ENCODE measurements at places on chromosomes 4 and X.

GRCh38 chrX:154598656-154599055 lies 13.7 kb downstream of the CTAG1A start:
- no peak for DNase-seq

- DNase-seq = no peak
Measured at GRCh38 chrX:903116-903515, 272.5 kb downstream of the SHOX start.

DNA sequence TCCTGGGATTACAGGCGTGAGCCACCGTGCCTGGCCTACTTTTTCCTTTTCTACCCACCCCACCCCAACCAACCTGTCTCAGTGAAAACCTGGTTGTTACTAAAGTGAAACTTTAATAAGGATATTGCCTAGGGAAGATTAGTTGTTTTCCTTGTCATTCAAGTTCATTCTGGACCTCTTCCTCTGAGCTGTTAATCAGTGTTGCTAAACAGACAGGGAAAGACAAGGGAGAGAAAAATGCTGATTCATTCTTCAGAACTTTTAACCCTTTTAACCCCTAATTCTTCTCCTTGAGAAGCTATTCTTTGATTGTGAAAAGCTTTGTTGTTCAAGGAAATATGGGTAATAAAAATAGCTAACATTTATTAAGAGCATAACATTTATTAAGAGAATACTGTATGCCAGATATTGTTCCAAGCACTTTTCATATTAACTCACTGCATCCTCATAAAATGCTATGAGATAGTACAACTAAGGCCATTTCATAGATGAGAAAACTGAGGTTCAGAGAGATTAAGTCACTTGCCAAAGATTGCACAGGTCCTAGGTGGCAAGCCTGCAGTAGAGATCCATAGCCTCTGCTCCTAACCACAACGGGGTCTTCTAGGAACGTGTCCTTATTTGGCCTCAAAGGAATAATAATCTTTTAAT lies 34.8 kb downstream of the OSTC start:
- no peak for DNase-seq

GRCh38 chrX:132037479-132037993 lies 14.4 kb downstream of the STK26 start:
- DNase-seq = no peak

DNA sequence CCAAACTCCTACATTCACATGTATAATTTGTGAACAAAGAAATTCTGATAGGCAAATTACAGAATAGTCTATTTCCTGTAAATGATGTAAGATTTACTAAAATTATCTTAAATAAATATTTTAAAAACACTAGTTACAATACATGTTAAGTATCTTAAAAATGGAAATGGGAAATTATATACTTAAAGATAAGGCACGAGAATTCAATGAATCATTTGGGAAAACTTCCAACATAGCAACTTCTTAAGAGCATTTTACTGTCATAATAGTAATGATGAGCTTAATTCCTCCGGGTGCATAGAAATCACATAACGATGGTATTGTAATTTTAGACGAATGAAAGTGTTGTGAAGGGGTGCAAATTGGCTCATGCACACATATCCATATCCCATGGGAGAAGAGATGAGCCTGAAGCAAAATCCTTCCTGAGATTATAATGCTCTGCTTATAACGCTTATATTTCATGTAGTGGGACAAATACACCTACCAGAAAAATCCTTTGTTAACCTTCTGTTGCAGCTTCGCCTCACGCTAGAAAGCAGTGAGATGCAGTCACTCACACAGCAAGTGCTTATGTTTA lies 873.5 kb downstream of the PDHA2 start:
- DNase-seq = no peak

GRCh38 chrX:134718105-134718965 lies 60.1 kb upstream of the PLAC1 start:
- DNase-seq = no peak

Data from CD4-positive, alpha-beta T cell treated with Interleukin-15 for 4 hours (primary cell).